Skin of body (tissue), 3 donors: ENCODE measurements at places on chromosomes 16 and 17. TPM values are rescaled to one million over a fixed set of nuclear protein-coding genes. Genes with fewer than 3 reads are reported as not detected.

WNK4 gene
- total RNA-seq: 0.59 TPM

KIF19 gene
- 0.39 TPM for total RNA-seq

EPN2 gene
- 41.6 TPM for total RNA-seq

QPRT gene
- 16.1 TPM for total RNA-seq

CEP295NL gene
- 10.2 TPM for total RNA-seq

PNMT gene
- total RNA-seq: not detected

ARL5C gene
- total RNA-seq: not detected

HAS3 gene
- total RNA-seq: 9.9 TPM

SCGB1C2 gene
- not detected for total RNA-seq

DNA sequence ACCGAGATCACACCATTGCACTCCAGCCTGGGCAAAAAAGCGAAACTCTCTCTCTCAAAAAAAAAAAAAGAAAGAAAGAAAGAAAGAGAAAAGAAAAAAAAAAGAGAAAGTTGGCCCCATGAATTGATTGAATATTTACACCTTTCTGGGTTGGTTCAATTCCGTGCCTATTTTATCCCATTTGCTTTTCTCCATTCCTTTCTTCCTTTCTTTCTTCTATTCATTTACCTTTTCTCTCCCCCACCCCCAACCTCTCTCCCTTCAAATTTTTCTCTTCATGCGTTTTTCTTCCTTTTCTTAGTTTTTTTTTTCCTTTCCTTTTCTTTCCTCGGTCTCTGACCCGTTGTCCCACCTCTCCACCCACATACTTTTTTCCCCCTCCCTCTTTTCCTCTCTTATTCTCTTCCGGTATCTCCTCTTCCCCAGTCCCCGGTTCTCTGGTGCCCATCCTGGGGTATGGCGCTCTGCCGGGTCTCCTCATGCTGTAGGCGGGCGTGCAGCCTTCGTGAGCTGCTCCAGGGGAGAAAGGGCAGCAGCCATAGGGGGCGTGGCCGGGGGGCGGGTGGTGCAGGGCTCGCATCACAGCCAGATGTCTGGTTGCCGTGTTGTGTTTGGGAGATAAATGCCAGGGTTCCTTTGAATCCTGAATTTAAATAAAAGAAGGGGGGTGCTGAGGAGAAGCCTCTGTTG, 5.3 kb upstream of the COL1A1 start:
- no peak for DNase-seq

- DNase-seq: no peak
Measured at GRCh38 chr16:56569971-56570370, 5.1 kb downstream of the MT4 start.

DNA sequence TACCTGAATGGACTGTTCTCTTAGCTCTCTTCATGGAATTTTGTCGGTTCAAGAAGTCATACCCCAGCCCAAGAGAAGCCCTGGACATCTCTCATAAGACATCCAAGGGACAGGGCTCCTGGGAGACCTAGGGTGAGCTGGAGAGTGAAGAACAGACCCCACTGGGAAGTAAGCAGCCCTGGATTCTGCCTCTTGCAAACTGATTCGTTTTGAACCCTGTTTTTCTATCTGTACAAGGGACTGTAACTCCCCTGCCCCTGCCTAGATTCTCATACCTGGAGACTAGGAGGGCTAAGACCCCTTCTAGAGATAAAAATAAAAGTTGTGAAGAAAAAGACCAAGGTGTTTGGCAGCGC, 449 bp downstream of the CCL3L1 start:
- no peak for DNase-seq

GRCh38 chr17:41932816-41933389, 2.5 kb downstream of the ODAD4 start:
- no peak for DNase-seq

GRCh38 chr16:71573387-71574094, 3.4 kb downstream of the TAT start:
- no peak for DNase-seq

GRCh38 chr17:43135454-43135819, 10.3 kb upstream of the BRCA1 start:
- DNase-seq: no peak

- no peak for DNase-seq
Measured at GRCh38 chr17:65208717-65209116, 71.5 kb downstream of the RGS9 start.

DNA sequence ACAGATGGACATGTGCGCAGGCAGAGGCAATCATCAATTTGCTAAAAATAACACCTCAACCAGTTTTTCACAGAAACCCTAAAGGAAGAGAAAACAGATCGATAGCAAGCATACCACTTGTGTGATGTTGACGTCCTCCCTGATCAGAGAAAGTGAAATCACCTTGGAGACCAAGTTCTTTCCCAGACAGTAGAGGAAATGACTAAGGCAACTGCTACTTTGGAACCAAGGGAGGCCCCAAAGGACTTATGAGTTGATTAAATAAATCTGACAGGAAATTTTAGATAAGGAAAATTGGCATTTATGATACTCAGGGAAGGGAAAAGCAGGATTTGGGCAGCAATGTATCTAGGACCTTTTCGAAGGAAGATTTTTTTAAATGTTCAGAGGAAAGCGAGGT, 267.1 kb upstream of the ASIC2 start:
- no peak for DNase-seq

GRCh38 chr17:73770849-73771229, 126.6 kb upstream of the SDK2 start:
- DNase-seq: no peak

GRCh38 chr17:62187681-62188080, 122.6 kb upstream of the MED13 start:
- DNase-seq: no peak
